ENCODE measurements at places on chromosomes 2 and 18. TPM values are rescaled to one million over a fixed set of nuclear protein-coding genes. Genes with fewer than 3 reads are reported as not detected.

Gene CBLN2
- total RNA-seq, result not detected

GRCh38 chr2:43400508-43400907 lies 174.1 kb upstream of the ZFP36L2 start:
- DNase-seq, result no peak

GRCh38 chr2:62010632-62011256 lies 105.3 kb downstream of the COMMD1 start:
- no peak for DNase-seq

GRCh38 chr2:143807671-143808070 lies 678.5 kb downstream of the ARHGAP15 start:
- DNase-seq, result no peak

GRCh38 chr18:44464398-44465180 lies 216.1 kb upstream of the SETBP1 start:
- DNase-seq, result no peak

DNA sequence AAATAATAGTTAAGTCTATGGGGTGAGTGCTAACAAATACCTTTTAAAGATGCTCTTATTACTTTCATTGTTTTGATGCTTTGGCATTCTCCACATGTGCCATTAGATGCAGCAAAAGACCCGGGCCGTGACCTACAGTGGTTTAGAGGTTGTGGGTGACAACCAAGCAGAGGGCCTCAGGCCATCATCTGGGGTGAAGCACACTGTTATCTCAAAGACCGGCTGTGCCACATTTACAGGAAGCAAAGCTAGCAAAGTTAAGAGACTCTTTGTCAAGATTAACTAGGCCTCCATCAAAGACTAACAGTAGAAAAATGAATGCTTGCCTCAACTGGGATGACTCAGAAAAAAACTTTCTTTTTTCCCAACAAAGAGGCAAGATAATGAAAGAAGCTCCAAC lies 695.3 kb downstream of the SATB2 start:
- no peak for DNase-seq

DNA sequence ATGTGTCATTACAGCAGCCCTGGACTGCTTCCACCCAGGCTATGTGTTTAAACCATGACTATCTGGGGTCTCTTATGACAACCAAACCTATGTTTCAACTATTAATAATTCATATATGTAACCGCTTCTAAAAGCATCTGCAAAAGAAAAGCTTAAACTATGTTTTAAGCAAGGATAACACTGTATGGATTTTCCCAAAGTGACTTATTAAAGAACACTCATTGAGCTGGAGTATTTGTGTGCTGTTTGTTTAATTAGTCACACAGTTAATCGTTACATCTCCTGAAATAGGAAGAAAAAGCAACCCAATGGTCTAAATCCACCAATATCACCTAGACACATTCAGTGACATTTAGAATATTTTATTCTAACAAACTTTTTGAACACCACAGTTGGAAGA lies 51.3 kb downstream of the TMEM163 start:
- DNase-seq, result no peak

GRCh38 chr2:54499661-54500060 lies 43.5 kb downstream of the SPTBN1 start:
- DNase-seq, result no peak

Gene ALLC
- total RNA-seq, result 7.6 TPM

Gene NOSTRIN
- total RNA-seq, result 36.2 TPM

GRCh38 chr2:213834331-213834730 lies 550.1 kb downstream of the SPAG16 start:
- DNase-seq, result no peak

DNA sequence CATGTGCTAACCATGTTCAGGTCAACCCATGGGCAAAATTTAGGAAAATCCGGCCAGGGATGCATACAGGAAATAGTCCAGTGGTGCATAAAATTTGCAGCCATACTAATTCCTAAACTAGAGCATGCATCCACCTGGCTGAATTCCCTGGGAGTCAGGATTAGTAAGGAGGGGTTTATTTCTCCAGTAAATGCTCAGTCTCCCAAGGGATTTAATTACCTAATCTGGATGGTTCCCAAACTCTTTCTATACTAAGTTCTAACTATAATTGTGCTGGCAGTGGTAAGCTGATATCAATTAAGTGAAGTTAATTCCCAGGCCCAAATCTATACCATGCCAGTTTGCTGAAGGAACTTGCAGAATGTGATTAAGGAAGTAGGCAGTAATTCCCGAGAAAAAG lies 26.2 kb upstream of the EVA1A start:
- DNase-seq, result no peak

Gene CCDC68
- total RNA-seq, result 8.6 TPM

Measured in sciatic nerve (tissue), 2 donors.